Stimulated activated CD4-positive, alpha-beta T cell treated with anti-CD3 and anti-CD28 coated beads, Interleukin-4, amount 100 ng/mL, for 48 hours (primary cell): ENCODE measurements at places on chromosomes 12 and 14.

GRCh38 chr14:69699748-69700303, 67.1 kb upstream of the SRSF5 start:
- no peak for DNase-seq

- DNase-seq = no peak
Observed at GRCh38 chr12:16198884-16199283, 78.6 kb downstream of the SLC15A5 start.

GRCh38 chr14:63773504-63773903, 45.6 kb upstream of the SGPP1 start:
- no peak for DNase-seq

- DNase-seq = no peak
Observed at GRCh38 chr14:80787876-80788275, 153.7 kb downstream of the CEP128 start.

- DNase-seq = no peak
Observed at GRCh38 chr12:48197549-48197970, 5.5 kb downstream of the OR10AD1 start.

DNA sequence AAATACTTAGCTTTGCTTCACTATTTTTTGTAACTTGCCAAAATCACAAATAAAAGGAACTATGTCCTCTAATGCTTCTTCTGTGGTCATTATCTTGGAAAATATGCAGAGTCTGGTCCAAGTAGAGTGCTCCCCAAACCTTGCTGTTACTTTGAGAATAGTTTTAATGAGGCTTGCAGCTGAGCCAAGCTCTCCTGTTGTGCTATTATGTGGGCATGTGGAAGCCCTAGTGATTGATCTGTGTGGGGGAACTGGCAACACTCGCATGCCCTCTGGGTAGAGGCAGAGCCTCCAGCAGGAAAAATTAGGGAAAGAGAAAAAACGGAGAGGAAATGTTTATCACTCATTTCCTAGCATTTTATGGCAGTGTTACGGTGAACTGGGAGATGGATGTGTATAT, 473.1 kb downstream of the EGLN3 start:
- DNase-seq = no peak

DNA sequence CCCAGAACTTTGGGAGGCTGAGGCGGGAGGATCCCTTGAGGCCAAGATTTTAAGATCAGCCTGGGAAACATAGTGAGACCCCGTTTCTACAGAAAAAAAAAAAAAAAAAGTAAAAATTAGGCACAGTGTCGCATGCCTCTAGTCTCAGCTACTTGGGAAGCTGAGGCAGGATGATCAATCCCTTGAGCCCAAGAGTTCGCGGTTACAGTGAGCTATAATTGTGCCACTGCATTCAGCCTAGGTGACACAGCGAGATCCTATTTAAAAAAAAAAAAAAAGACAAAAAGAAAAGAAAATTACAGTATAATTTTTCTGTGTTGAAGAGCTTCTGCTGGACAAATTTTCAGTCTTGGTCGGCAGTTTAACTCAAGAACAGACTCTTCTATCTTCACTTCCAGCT, 133.9 kb upstream of the FGD4 start:
- no peak for DNase-seq

GRCh38 chr12:32257695-32258496, 141.5 kb upstream of the FGD4 start:
- no peak for DNase-seq

DNA sequence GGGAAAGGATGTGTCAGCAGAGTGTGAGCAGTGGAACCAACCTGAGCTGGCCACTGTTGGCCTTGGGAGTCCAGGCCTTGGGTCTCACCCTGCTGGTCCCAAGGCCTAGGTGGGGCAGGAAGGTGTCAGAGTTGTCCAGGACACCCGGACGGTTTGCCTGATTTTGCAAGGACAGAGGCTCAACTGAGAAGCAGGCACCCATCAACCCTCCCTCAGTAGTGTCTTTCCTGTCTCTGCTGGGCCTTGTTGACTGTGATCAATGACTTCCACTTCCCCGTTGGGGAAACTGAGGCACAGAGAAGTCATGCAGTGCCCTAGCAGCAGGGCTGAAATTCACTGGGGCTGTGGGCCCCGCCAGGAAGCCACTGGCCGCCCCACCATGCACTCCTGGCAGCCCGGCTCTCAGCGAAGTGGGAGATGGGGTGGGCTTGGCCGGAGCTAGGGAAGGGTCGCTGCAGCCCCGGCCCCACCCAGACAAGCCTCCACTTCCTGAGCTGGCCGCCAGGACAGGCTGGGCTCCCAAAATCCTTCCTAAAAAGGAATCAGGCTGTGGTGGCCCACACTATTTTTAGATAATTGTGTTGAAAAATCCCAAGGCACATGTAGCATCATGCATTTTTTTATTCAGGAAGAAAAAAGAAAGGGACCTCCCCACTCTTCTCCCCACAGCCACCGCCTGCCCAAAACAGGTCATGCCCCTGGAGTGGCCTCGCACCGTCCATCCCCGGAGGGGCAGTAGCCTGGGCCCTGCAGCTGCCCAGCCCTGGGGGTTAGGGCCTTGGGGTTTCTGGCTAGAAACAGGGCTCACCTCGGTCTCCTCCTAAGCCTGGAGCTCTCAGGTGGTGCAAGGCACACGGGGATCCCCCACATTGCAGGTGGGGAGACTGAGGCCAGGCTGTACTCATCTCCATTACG, 127.4 kb downstream of the CALM1 start:
- no peak for DNase-seq

GRCh38 chr14:38731962-38732361, 371.1 kb downstream of the SEC23A start:
- no peak for DNase-seq

- DNase-seq = no peak
Observed at GRCh38 chr14:31476131-31476866, 11.5 kb downstream of the GPR33 start.

DNA sequence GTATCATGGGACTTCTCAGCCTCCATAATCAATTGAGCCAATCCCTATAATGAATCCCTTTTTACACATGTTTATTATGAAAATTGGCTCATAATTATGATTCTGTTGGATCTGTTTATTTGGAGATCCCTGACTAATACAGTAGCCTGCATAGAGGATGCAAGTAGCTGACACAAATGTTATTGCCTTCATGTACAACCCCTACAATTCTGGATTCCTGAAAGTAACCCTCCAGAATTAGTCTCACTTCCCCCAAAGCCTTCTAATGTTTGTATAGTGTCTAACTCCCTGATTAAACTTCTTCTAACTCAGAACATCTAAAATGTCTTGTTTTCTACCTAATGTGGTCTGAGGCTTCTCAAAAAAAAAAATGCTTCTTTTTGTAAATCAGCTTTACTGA, 6.6 kb upstream of the SMIM10L1 start:
- DNase-seq = no peak

DNA sequence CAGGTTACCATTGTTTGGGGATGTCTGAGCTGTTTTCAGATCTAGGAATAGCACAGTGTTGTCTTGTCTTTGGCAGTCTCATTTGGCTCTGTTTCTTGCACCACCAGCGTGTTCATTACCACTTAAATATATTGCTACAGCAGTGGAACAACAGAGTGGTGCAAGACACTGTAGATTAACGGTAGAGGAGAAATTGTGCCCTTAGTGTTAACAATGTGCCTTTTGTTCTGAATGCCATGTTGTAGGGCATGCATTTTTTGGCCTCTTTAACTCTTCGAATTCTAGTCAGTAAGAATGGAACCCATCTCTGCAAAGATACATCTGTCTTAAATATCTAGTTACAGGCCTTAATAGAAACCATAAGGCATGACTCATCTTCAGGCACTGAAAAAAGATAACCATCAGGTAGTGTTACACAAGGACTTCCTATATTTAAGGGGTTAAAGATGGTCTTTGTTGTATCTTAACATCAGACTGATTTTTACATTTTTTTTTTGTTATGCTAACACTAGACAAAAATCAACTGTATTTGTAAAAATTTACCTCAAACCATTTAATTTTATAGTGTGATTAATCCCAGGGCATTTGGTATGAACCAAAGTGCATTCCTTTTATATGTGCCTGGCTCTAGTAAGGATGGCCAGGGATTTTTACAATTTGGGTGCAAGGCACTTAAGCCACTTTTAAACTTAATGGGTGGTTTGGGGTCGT, 12.9 kb downstream of the DYRK2 start:
- no peak for DNase-seq

GRCh38 chr14:101135796-101136742, 232.5 kb upstream of the RTL1 start:
- DNase-seq = no peak

GRCh38 chr14:64095620-64096019, 198.6 kb downstream of the ESR2 start:
- DNase-seq = peak; percentile 4

GRCh38 chr12:90836689-90837088, 118.3 kb downstream of the CCER1 start:
- DNase-seq = no peak

GRCh38 chr12:31011336-31011735, 62.3 kb upstream of the DDX11 start:
- no peak for DNase-seq

DNA sequence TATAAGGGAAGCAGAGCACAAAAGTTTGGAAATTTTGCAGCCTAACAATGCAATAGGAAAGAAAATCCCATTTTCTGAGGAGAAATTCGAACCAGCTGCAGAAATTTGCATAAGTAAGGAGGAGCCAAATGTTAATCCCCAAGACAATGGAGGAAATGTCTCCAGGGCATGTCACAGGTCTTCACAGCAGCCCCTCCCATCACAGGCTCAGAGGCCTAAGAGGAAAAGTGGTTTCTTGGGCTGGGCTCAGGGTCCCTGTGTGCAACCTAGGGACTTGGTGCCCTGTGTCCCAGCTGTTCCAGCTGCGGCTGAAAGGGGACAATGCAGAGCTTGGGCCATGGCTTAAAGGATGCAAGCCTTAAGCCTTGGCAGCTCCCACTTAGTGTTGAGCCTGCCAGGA, 190.0 kb downstream of the MDGA2 start:
- DNase-seq = no peak

DNA sequence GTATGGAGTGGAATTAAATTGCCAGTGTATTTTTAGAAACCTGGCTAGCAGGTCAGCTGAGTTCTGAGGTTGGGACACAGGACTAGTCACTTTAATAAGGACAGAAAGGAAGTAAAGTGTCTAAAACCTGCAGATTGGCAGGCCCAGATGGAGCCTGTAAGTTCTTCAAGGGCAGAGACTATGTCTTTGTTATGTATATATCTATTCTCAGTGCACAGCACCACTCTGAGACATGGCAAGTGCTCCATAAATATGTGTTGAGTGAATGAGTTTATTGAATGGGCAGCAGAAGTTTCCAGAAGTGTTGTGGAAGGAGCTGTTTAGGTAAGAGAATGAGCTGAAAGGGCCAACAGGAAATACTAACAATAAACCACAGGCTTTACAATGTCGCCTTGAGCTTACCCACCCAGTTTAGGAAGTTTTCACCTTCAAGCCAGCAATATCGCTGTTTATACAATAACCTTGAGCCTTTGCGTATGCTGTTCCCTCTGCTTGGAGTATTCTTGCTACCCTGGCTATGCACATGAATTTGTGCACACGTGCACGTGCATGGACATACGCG, 109.5 kb upstream of the TMPO start:
- DNase-seq = no peak

DNA sequence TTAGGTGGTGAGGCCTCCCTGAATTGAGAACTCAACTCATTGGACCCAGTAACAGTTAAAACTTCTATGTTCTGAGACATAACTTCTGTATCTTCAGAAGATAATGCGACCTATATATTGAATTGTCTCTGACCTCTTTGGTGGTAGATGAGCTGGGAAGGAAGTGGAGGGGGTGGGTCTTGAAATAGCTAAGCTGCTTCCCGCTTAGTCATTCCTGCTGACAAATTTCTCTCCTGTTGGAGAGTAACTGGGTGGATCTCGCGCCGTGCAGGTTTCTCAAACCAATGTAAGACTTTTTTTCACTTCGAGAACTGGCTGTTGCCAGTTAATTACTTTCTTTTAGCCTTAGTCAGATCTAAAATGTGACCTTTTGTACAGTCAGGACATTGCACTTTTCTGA, 100.8 kb downstream of the PPHLN1 start:
- no peak for DNase-seq

DNA sequence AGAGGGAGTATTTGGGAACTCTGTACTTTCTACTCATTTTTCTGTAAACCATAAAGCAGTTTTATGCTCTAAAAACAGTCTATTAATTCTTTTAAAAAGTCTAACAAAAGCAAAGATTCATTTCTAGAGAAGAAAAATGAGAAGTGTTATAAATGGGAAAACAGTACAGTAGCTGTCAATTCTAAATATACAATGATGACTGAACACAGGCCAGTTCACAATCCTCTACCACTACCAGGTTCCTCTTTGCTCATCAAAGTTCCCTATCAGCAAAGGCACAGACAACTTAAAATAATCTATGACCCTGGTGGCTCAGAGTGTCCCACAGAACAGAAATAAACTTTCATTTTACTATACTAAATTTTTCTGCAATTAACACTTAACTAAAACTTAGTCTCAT, 12.5 kb downstream of the NAA25 start:
- no peak for DNase-seq

GRCh38 chr14:59939828-59940227, 19.9 kb downstream of the LRRC9 start:
- no peak for DNase-seq

- no peak for DNase-seq
Observed at GRCh38 chr12:33634544-33634943, 194.9 kb upstream of the SYT10 start.

GRCh38 chr12:78118486-78118885, 287.8 kb downstream of the NAV3 start:
- no peak for DNase-seq

- peak; percentile 25 for DNase-seq
Observed at GRCh38 chr12:31324845-31325523, 966 bp downstream of the SINHCAF start.

DNA sequence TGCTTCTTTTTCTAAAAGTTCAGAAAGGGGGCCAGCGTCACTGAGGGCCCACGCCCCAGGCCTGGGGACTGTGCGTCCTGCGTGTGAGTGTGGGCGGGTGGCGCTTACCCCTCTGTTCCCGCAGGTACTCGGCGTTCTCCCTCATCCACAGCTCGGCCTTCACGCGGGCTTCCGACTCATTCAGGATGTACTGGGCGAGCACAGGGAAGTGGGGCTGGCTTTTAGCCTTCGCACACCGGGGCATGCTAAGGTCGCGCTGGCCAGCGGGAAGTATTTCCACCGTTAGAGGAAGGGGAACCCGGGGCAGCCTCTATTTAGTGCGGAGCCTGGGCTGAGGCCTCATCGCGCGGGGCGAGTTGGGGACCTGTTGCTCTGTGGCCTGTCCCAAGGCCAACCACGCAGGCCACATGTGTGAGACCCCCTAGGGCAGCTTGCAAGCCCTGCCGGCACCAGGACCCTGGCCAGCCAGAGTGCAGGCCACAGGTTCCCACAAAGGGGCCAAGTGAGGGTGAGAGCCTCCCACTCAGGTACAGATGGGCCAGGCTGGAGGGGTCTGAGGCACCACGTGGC, 29.2 kb upstream of the BTBD6 start:
- DNase-seq = no peak

DNA sequence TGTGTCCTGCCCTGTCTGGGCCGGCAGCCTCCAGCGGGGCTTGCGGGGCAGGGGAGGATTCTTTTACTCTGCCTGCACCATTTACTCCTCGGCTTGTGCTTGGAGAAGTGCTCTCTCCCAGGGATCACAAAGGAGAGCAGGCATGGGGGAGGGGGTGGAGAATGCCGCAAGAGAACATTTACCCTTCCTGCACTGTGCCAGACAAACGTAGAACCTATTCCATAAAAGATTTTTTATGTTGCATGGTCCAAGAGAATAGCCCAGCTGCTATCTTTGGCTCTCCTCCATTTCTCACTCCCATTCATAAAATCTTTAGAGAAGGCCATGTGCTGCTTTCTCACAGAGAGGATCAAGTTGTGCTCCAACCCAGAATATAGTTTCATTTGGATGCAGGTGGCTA, 159.4 kb downstream of the SPTSSA start:
- no peak for DNase-seq
